Muscle of back (tissue), 13 donors: ENCODE measurements at places on chromosomes 16 and 17. TPM values are rescaled to one million over a fixed set of nuclear protein-coding genes. Genes with fewer than 3 reads are reported as not detected.
A peak's percentile ranks its signal among the peaks of the same experiment; 100 is the strongest.

The PPP1R1B gene
- 3.5 TPM for polyA plus RNA-seq

The OR1A1 gene
- polyA plus RNA-seq = not detected

The NPIPA5 gene
- 10.5 TPM for polyA plus RNA-seq

The TMC8 gene
- 3.2 TPM for polyA plus RNA-seq

The SPAG7 gene
- 78.8 TPM for polyA plus RNA-seq

The IL4R gene
- polyA plus RNA-seq = 10.8 TPM

The HOXB7 gene
- 5.8 TPM for polyA plus RNA-seq

The SLC6A2 gene
- polyA plus RNA-seq = 2.7 TPM

The TRIM72 gene
- polyA plus RNA-seq = 68.6 TPM

The MYCBPAP gene
- polyA plus RNA-seq = 0.44 TPM

DNA sequence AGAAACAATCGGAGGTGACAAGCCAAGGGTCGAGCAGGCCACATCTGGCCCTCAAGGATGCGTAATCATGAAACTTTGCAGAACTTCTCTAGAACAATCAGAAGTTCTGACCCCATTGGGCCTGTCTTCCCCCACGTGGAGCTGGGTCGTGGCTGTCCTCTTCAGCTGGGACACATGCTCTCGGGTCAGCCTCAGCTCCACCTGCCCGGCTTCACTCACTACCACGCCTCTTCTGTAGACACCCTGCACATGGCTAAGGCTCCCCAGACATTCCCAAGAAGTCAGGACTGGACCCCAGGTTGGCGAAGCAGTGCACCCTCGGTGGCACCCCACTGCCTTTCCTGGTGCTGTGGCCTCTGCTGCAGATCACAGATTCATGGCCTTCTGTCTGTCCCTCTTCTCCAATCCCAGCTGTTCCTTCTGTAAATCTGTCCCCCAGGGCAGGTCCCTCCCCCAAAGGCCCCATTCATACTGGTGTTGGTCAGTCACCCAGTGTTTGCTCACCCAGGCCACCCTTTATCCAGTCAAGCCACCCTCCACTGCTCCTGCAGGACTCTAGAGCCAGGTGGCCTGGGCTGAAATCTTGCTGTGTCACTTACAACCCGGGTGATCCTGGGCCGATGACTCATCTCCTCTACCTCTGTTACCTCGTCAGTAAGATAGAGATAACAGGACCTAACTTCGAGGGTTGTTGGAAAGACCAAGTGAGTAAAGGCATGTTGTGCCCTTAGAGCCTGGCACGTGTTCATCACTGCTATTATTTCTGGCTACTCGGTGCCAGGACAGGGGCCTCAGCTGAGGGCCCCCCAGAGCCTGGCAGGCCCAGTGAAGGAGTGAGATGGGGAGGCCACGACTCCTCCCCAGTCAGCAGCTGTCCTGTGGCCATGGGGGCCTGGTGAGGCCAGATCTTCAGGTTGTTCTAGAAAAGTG is 1.4 kb upstream of the SLC5A11 start:
- no peak for DNase-seq

DNA sequence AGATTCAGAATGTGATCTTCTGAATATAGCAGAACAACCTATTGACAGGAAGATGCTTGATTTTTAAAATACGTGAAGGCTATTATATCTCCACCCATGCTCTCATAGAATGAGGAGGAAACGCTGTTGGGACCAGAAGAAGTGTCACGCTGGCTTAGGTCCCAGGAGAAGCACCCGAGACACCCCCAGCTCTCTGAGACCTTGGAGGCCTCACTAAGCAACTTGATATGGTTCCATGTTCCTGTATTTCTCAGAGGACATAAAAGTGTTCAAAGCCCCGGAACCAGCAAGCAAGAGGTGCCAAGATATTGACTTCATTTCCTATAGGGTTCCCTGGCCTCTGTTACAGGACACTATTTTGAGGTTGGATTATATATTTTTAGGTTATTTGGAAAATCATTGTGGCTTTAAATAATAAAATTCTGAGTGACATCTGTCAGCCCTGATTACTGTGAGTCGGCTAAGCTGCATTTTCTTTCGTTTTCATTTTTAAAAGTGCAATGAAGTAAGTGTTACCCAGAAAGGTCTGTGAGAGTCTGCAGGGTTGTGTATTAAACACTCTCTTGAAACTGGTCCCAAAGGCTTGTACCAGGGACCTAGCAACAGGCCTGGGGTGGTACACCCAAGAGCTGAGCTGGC is 400.0 kb downstream of the SOX9 start:
- DNase-seq = no peak

GRCh38 chr16:57627184-57627871 is 1.1 kb upstream of the ADGRG1 start:
- DNase-seq = no peak

GRCh38 chr17:82931699-82932517 is 92.1 kb upstream of the ZNF750 start:
- peak; percentile 64 for DNase-seq

DNA sequence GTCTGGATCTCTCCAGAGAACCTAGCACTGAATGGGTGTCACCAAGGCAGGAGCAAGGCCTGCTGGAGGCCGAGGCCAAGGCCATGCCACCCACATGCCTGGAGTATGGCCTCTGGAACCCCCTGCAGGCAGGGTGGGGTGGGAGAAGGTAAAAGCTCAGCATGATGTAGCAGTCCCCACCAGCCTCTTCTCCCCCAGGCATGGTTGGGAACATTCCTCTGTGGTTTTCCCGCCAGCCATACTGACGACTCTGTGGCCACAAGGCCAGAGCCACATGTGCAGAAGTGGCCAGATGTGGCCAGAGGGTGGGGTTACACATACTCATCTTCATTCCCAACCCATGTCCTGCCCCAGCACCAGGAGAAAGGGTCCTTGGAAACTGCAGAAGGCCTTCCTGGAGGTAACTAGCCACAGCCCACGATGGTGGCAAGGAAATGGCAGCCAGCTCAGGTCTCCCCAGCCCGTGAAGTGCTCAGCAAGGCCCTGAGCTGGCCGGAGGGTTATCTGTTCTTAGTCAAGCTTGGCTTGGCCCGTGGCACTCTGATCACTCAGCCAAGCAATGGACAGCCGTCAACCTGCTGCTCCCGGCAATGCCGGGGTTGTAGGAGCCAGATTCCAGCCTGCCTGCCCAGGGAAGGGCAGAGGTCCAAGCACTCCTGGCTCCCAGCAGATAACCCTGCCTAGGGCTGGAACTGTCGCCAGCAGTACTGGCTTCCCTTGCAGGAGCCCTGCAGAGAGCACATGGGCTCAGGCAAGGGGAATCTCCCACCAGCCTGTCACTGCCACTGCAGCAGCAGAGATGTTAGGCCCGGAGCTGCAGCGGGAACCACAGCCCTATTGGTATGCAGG is 26.1 kb downstream of the HDAC5 start:
- no peak for DNase-seq

GRCh38 chr17:78715000-78715771 is 66.9 kb downstream of the CYTH1 start:
- no peak for DNase-seq

- DNase-seq = no peak
Measured at GRCh38 chr16:85123891-85124635, 11.8 kb upstream of the CIBAR2 start.

DNA sequence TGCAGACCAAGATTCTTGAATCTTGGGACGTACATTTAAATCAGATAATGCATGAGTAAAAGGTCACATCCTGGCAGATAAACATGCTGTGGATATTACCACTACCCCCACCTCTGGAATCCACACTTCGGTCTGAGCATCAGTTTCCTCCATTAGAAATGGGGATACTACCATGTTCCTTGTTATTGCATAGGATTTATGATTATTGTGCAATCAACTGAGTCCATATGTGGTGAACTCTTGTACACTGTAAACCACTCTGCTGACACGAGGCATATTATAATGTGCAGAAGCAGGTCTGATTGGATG is 108.7 kb downstream of the VAT1L start:
- no peak for DNase-seq

- no peak for DNase-seq
Measured at GRCh38 chr17:31241116-31241515, 55.9 kb downstream of the OMG start.

DNA sequence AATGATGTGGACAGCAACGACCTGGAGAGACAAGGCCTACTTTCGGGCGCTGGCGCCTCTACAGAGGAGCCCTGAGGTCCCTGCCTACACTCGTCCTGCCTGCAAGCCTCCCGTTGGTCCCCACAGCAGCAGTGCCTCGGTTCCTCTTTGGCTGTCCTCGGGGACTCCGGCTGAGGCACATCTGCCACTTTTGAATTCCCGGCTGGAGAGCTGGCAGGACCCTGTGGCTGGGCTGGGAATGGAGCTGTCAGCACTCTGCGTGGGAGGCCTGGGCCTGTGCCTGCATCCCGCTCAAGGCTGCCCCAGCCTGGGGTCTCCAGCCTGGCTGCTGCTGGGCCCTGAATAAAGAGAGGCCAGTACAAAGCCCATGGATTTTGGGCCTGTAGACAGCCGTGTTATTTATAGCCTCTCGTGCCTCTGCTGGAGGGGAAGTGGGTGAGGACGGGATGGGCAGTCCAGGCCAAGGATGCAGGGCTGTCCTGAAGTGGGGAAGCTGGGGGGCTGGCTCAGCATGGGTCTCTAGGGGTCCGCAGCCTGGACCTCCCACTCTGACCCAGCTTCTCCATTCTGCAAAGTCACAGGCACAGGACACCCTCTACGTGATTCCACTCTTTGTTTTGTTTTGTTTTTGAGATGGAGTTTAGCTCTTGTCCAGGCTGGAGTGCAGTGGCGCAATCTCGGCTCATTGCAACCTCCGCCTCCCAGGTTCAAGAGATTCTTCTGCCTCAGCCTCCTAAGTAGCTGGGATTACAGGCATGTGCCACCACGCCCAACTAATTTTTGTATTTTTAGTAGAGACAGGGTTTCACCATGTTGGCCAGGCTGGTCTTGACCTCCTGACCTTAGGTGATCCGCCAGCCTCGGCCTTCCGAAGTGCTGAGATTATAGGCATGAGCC is 10.6 kb upstream of the SPNS2 start:
- DNase-seq = no peak

GRCh38 chr17:2259769-2260536 is 43.6 kb downstream of the SMG6 start:
- no peak for DNase-seq

GRCh38 chr17:74682471-74683190 is 30.1 kb downstream of the CD300LF start:
- no peak for DNase-seq

DNA sequence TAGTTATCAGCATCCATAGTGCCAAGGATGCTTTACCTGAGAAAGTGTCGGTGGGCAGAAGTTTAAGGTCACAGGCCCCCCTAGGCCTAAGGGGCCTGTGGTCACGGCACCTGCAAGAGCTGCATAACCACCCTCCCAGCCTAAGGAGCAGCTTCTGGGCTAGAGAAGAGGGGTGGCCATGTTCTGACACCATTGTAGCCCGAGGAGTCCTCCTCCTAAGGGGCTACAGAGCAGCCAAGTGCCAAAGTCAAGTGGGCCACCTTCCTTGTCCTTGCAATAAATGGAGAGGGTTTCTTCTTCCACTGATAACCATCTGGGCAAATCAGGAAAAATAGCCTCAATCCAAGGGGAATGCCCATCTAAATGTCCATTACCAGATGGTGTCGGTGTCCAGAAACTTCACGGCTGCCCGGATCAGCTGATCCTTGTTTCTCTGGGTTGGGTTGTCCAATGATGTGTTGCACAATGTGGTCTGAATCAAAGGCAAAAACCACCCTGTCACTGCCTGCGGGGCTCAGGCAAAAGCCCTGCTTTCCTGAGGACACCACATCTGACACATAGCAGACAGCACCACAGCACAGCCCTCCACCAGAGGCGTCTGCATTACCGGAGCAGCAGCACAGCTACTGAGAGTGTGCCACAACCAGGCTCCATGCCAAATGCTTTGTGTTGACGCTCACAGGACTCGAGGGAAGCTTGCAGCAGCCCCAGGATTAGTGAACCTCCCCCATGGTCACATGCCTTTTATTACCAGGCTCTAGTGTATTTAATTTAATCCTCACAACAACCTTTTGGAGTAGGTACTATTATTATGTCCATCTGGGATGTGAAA is 12.8 kb downstream of the ATPAF2 start:
- DNase-seq = no peak

- no peak for DNase-seq
Measured at GRCh38 chr16:55275869-55276268, 48.1 kb upstream of the IRX6 start.

DNA sequence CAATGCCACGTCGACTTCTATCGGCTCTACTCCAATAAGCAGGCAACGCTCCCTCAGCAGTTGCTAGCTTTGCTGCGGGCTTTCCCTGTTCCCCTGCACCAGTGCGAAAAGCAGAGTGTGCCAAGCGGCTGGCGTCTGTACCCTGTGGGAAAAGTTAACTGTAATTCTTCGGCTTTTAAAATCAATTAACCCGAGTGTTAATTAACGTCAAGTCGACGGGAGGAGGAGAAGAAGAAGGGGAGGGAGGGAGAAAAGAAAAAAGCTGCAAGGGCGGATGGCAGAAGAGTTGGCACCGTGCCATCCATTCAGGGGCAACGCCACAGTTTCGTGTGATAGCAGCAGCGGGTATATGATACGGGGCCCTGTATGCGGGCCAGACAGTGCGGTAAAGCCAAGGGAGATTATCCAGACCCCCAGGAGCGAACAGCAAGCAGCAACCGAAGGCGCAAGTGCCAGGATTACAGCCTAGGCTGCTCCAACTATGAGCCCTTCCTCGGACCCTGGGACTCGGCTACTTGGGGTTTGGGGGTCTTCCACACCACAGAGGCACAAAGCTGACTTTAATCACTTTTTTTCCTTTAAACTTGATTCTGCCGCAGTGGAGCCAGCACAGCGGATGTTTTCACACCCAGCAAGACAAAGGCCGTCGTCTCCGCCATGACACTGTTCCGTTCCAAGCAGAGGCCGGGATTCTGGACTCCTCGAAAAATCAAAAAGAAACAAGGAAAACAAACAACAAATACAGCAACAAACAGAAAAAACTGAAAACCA is 253.8 kb upstream of the PMFBP1 start:
- no peak for DNase-seq

DNA sequence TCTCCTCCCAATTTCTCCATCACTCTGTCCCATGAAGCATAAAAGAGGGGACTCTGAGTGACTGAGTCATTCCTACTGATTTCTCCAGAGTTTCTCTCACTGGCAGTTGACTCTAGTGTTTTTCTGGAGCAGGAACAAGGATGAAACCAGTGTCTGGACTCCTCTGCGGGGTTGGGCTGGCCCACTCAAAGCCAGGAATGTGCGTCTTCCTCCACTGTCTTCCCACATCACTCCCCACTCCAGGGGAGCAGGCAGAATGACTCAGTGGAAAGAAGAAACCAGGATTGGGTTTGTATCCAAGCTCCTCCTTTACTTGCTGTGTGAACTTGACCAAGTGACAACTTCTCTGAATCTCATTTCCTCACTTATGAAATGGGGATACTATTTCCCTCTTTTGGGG is 497.5 kb upstream of the SALL1 start:
- no peak for DNase-seq

GRCh38 chr17:39687546-39688474 is at the start of gene PGAP3:
PGAP3 (minus strand) TSS chr17:39688057; CDS start chr17:39688014, 43 bp downstream.
- peak; percentile 92 for DNase-seq

DNA sequence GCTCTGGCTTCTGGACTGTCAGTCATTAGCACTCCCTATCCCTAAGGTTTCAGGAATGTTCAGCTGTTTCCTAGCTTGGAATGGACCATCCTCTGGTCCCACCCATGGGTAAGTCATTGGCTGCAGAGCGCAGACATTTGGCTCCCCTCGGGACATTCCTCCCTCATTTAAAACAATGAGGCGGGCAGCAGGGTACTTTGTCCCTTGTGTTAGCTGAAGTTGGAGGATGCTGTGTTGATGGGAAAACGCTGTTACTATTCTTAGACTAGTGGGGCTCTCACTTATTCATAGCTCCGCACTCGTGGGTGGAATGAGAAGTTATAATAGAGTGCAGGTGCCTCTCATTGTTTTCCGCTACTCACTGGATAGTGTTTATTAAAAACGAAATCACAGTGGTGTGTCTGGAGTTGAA is 673.8 kb downstream of the WWOX start:
- peak; percentile 38 for DNase-seq
